ENCODE measurements at places on chromosomes 2 and 18.
A peak's percentile ranks its signal among the peaks of the same experiment; 100 is the strongest.

DNA sequence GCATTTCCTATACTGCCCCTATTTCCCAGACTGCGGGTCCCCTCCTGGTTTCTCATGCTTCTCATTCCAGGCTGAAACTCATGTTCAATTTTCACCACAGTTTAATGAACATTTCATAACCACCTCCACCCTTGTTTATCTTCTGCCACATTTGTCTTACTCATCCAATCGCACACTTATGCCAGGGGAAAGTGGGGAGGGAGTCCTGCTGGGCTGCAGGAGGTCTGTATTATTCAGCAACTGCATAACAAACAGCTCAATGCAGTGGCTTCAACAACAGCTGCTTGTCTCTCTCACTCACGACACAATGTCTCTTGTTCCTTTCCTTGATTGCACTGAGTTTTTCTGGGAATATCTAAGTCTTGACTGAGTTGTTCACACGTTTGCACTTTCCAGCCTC, 106.0 kb downstream of the ZNF519 start:
- DNase-seq, result no peak

GRCh38 chr18:6752202-6752860, 22.8 kb downstream of the ARHGAP28 start:
- DNase-seq, result no peak

GRCh38 chr18:49227441-49228165, 232.8 kb downstream of the DYM start:
- no peak for DNase-seq

GRCh38 chr2:158953926-158954763, 14.3 kb upstream of the TANC1 start:
- no peak for DNase-seq

DNA sequence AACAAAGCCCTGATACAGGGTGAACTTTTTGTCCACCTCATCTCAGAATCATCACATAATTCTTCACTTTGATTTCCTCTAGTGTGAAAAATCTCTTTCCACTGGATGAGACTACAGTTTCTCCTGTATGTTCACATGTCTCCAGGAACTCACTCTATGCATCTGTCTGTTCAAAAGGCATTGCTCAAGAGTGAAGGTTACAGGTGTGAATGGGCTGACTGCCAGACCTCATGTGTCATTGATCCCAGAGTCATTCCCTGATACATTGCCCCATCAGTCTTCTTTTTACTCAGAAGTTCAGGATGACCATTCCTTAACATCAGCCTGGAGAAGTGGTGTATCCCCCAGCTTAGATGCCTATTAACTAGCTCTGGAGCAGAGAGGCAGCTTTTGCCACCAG, 4.4 kb upstream of the DSC3 start:
- DNase-seq, result no peak

- no peak for DNase-seq
These were observed 188.6 kb downstream of the TMEM247 start for GRCh38 chr2:46667945-46668344.

DNA sequence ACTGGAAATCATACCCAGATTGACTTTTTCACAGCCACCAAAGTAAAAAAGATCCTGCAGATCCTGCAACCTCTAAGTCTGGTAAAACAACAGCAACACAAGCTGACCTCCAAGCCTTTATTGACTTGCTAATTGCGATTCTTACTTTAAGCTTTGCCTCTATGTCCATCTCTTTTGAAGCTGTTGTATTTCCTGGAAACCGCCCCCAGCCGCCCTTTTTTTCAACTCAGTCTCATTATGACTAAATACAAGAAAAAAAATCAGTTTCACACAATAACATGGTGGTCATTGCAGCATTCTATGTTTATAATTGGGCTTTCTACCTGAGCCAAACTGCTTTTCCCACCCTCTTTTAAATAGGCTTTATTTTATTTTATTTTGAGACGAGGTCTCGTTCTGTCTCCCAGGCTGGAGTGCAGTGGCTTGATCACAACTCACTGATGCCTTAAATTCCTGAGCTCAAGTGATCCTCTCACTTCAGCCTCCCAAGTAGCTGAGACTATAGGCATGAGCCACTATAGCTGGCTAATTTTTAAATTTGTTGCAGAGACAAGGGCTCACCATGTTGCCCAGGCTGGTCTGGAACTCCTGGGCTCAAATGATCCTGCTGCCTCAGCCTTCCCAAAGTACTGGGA, 76.2 kb downstream of the MOGAT1 start:
- DNase-seq, result no peak

- no peak for DNase-seq
These were observed 68.6 kb downstream of the DGKD start for GRCh38 chr2:233422649-233423551.

DNA sequence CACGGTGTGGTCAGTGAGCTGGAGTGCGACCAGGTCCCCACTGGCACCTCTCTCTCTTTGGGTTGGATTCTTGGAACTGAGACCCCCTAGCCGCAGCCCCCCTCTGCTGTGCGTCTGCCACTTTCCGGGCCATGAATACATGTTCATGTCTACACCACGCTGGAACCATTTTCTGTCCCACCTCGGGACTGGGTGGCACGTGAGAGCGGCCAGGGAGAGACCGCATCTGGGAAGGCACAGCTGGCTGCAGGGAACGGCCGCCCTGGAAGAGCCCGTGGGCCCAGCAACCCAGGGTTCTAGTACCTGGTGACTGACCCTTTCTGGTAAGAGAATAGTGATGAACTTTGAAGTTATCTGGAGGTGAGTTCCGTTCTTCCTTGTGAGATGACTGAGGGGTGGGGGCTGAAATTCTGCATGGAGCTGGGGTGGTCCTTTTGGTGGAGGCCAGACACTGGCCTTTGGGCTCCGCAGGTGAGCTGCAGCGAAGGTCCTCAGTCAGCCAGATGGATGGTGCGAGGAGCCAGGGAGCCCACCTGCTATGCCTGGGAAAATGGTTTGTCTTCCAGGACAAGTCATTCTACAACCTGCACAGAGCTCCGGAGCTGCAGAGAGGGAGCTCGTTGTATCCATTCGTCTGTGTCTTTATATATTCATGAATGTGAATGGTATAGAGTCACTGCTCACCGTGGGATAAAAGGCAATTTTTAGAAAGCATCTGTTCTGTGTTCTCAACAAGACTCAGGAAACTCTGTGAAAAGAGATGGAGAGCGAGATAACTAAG, 223.5 kb downstream of the NDUFA10 start:
- DNase-seq, result no peak

GRCh38 chr2:174711206-174711605, 53.1 kb downstream of the CHRNA1 start:
- no peak for DNase-seq

DNA sequence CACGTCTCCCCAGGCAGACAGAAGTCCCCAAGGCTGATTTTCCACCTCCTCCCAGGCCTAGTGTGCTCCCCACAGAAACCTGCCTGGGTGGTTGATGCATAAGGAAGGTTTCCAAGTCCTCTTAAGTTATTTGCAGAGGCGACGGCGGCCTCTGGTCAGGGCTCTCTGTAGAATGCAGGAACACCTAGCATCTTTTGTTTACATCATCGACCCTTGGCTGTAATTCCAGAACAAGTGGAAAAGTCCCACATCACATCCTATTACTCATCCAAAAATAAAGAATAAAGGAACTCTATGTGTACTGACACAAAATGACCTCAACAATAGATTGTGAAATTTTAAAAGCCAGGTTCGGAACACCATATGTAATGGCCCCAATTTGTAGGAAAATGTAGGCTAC, 211.1 kb downstream of the ALPK2 start:
- DNase-seq, result no peak

- DNase-seq, result no peak
These were observed 110.7 kb downstream of the COPS8 start for GRCh38 chr2:237196409-237196808.

DNA sequence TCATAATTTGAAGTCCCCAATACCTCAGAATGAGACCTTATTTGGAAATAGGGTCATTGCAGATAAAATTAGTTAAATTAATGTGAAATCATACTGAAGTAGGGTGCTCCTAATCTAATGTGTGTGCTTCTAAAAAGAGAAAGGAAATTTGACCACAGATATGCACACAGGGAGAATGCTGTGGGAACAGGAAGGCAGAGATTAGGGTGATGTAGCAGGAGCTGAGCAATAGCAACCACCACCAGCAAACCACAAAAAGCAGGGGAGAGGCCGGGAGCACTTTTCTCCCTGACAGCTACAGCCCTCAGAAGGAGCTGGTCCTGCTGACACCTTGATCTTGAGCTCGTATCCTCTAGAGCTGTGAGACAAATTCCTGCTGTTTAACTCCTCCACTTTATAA, 24.6 kb upstream of the SCG2 start:
- DNase-seq, result no peak

GRCh38 chr2:159728629-159729028, 16.3 kb downstream of the MARCHF7 start:
- DNase-seq, result no peak

DNA sequence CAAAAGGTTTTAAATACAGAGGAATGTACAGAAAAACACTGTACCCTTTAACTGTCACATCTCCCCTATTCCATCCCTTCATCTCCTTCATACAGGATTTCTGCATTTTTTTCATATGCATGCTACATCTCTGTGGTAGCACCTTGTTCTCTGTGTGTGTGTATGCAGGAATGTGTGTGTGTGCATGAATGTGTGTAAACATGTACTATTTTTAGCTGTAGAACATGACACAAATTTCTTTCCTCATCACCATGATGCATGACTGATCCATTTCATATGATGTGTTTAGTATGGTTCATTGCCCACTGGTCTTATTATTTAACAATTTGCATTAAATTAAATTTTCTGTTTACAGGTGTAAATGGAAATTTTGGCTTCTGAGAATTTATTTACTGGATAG, 21.5 kb upstream of the ZEB2 start:
- no peak for DNase-seq

DNA sequence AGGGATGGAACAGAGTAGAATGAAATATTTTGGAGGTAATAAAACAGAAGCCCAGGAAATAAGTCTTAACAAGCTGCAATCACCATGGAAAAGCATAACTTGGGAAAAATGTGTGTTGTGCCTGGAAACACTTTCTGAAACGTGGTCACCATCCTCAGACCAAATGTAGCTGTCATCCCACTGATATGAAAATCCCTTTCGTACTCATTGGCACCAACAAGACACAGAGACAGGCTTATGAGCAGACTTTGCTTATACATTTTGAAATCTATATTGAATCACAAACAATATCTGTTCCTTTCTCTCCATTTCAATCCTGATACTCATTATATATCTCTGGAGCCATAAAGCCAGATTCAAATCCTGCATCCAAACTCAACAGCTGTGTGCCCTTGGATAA, 28.7 kb downstream of the MREG start:
- DNase-seq, result no peak

- DNase-seq, result no peak
These were observed 4.9 kb downstream of the FKBP1B start for GRCh38 chr2:24054366-24055010.

GRCh38 chr18:69900941-69901340, 46.7 kb downstream of the CD226 start:
- no peak for DNase-seq

- no peak for DNase-seq
These were observed 982.3 kb upstream of the DDX18 start for GRCh38 chr2:116832148-116832547.

DNA sequence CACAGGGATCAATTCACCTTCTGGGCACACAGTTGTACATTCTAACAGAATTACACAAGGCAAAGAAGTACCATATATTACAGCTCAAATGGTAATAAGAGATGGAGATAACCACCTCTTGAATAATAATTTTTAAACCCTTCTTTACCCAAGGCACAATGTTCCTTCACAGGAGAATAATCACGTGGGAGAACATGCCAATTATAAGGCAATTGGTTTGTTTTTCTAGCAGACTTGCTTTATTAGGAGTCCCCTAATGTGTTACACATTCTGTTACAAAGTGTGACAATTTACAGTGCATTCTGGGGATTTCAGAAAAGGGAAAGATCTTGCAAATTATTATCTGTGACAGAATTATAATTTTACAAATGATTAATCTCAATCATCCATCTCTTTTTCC, 380.3 kb downstream of the RND3 start:
- DNase-seq, result no peak

DNA sequence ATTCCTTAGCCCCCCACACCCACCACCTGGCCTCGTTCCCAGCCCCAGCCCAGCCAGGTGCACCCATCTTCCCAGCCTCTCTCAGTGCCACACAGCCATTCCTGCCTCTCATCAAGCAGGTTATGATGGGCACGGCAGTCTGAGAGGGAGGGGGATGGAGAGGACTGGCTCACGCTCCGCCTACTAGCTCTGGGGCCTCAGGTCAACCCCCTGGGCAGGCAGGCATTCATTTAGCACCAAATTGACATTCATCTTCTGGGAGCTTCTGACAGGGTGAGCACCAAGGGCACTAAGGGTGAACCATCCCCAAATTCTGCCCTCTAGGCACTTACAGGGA, 66.2 kb upstream of the FOSL2 start:
- DNase-seq, result no peak

GRCh38 chr2:186503827-186504606, 18.0 kb downstream of the ZC3H15 start:
- peak; percentile 16 for DNase-seq

DNA sequence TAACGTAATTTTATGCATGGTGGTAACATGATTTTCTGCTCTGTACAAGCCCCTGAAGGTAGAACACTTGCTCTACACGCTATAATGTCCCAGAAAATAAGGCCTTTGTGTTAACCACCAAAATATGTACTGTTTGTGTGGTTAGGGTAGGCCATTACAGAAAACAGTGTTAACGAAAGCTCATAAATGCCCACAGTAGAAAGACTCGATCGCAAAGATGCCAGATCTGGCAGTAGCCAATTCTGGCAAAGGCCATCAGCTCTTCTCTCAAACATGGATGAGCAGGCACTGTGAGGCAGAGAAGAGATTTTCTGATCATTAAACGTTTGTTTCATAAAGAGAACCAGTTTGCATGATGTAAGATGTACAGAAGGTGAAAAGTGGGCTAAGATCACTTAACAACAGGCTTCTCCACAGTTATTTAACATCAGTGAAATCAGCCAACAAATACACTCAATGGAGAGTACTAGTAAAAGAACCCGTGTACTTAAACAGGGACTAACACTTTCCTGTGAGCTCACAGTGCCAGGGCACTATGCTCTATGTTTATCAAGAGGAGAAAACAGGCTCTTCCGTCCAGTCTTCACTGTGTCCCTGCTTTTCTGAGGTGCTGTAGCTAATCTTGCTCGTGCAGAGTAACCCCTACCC, 80.3 kb downstream of the SPRED2 start:
- DNase-seq, result no peak

GRCh38 chr2:168198476-168199207, 48.8 kb downstream of the STK39 start:
- DNase-seq, result no peak

- DNase-seq, result peak; percentile 8
These were observed 294.2 kb downstream of the DYSF start for GRCh38 chr2:71747559-71747958.

Data from NCI-H1048 (cell line).